PC-9 (cell line): ENCODE measurements at places on chromosomes 6 and 20. TPM values are rescaled to one million over a fixed set of nuclear protein-coding genes. Genes with fewer than 3 reads are reported as not detected.

DNA sequence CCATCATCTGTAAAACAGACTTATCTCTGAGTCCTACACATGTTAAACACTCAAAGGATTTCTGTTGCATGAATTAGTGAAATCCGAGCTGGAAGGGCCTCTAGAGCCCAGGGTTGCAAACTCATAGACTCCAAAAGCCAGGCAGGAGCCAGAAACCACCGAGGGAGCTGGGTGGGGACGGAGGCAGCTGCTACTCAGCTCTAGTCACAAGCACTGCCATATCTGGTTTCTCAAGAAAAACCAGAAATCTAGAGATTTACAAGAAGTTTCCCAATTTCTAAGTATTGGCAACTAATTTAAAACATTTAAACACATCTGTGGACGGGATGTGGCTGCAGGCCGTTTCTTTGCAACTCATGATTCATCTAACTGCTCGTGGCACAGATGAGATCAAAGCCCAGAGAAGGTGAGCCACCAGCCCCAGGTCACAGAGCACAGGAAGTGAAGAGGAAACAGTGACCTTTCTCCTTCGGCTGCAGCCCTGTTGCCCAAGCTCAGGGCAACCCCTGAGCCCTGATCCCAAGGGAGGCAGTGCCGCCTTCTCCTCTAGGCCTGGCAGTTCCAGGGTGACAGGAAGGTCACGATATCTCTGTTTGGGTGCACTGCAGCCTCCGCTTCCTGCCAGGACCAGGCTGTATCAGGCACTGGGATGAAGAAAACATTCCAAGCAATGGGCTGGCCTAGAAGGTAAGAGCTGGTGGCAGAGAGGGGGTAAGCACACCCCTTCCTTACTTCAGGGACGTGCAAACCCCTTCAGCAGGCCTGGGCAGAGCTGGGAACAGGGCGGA lies 26.4 kb upstream of the PTGIS start:
- DNase-seq = peak; percentile 100

DNA sequence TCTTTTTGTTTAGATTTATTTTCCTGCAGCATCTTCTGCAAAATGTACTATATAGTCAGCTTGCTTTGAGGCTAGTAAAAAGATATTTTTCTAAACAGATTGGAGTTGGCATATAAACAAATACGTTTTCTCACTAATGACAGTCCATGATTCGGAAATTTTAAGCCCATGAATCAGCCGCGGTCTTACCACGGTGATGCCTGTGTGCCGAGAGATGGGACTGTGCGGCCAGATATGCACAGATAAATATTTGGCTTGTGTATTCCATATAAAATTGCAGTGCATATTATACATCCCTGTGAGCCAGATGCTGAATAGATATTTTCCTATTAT lies 3.2 kb downstream of the FOXC1 start:
- DNase-seq = no peak

DNA sequence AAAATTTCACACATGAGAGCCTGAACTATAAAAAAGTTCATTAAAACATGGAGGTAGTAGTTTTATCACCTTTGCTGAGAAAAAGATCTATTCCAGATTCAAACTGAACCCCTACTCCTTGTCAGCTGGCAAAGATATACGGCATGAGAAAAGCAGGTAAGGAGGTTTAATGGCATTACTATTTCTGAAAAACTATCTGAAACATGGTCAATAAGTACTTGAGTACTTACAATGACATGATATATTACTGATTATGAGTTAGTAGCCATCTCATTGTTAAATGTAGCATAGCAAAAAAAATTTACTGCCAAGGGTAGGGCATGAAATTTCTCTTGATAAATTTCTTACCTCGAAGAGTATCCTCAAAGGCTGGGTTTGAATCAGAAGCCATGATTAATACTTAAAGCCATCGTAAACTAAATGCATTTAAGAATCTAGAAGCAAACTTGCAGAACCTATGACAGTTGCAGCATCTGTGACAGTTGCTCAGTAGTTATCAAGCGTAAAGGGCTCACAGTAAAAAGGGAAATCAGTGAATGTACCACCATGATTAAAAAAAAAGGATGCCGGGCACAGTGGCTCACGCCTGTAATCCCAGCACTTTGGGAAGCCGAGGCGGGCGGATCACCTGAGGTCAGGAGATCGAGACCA lies 8.7 kb downstream of the SLC17A5 start:
- DNase-seq = no peak

- DNase-seq = peak; percentile 29
These were observed 48.5 kb downstream of the PYGB start for GRCh38 chr20:25296094-25297093.

GRCh38 chr6:75234126-75234865 lies 9.3 kb downstream of the COX7A2 start:
- no peak for DNase-seq

Gene SLC52A3
- 6.9 and 7.2 TPM in 2 replicates for total RNA-seq

Gene PI16
- 0.83 and 1.9 TPM in 2 replicates for total RNA-seq

Gene GRIK2
- 0.43 and 0.61 TPM in 2 replicates for total RNA-seq
